ENCODE measurements at places on chromosomes 7 and 10. TPM values are rescaled to one million over a fixed set of nuclear protein-coding genes. Genes with fewer than 3 reads are reported as not detected.

- DNase-seq = no peak
- H3K27ac ChIP-seq = no peak overlapping the region
- H3K4me1 ChIP-seq = peaks cover 21% of the 10 kb centered on the region
- no peaks in the 10 kb centered on the region for H3K27me3 ChIP-seq
- H3K4me3 ChIP-seq = no peak overlapping the region
Measured at GRCh38 chr10:62037890-62038608, 136.6 kb downstream of the ARID5B start.

- no peak overlapping the region for H3K27ac ChIP-seq
- DNase-seq = no peak
- peaks cover 53% of the 10 kb centered on the region for H3K36me3 ChIP-seq
- H3K4me1 ChIP-seq = peaks cover 17% of the 10 kb centered on the region
Measured at GRCh38 chr7:1156782-1157535, 3.0 kb downstream of the ZFAND2A start.

The COBL gene
- total RNA-seq = 60.6 TPM

- no peaks in the 10 kb centered on the region for H3K4me1 ChIP-seq
- H3K36me3 ChIP-seq = no peaks in the 10 kb centered on the region
- H3K27ac ChIP-seq = no peak overlapping the region
- no peak for DNase-seq
- no peaks in the 10 kb centered on the region for H3K27me3 ChIP-seq
- no peak overlapping the region for H3K4me3 ChIP-seq
Measured at GRCh38 chr7:103944230-103944900, 45.1 kb downstream of the RELN start.

DNA sequence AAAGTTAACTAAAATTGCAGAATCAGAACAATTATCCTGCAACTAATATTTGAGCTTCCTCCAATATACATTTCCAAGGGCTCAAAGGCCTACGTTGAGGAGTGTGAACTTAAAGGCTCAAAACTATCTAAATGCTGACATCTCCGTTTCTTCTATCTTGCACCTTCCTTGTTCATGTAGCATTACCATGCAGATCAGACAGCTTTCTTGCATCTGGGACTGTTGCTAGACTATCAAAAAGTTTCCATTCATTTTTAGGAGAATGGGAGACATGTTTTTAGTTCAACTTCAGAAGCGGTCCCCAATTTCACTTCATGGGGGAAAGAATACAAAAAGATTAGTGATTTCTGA, 2.9 kb downstream of the ANKRD1 start:
- peaks cover 3% of the 10 kb centered on the region for H3K36me3 ChIP-seq
- no peak overlapping the region for H3K27ac ChIP-seq
- H3K27me3 ChIP-seq = no peaks in the 10 kb centered on the region
- peaks cover 12% of the 10 kb centered on the region for H3K4me1 ChIP-seq

The ZNF239 gene
- 8.2 TPM for total RNA-seq

GRCh38 chr7:40477094-40477493, 342.3 kb downstream of the SUGCT start:
- no peak overlapping the region for H3K27ac ChIP-seq
- H3K36me3 ChIP-seq = no peaks in the 10 kb centered on the region
- no peak overlapping the region for H3K4me3 ChIP-seq
- no peaks in the 10 kb centered on the region for H3K4me1 ChIP-seq

GRCh38 chr10:118568327-118568848, 27.1 kb downstream of the PRLHR start:
- peaks cover 45% of the 10 kb centered on the region for H3K4me1 ChIP-seq
- no peak overlapping the region for H3K27ac ChIP-seq
- peak; percentile 85 for DNase-seq
- H3K27me3 ChIP-seq = no peaks in the 10 kb centered on the region

DNA sequence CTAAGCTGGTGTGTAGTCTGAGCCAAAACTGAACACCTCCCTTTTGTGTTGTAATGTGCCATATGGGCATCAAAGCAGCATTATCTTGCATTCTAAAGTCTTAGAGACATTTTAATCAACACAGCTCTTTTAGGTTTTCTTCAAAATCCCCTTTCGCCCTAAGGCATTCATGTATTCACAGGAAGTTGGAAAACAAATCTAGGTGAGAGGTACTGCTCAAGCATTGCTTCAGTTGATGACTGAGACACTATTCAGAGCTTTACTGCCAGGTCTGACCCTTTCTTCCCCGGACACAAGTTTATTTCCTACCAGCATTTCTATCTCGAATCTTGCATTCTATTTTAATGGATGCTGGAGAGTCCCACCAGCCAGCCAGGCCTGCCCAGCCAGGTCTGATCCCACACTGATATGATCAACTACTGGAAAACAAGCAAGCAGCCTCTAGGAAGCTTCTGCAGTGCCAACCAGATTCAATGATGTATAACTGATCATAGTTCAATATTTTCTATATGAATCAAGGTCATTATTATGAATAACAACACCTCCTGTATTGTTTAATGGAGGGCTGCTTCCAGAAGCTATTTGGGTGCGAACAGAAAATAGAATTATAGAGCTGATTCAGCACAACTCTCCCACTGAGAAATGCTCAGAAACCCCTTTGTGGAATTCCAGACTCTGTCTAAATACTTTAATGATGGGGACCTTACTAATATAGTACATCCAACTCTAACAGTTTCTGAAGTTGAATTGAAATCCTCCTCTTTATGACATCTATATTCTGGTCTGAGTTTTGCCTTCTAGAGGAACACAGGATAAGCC, 4.0 kb upstream of the BRAF start:
- H3K27ac ChIP-seq = no peak overlapping the region
- no peak overlapping the region for H3K4me3 ChIP-seq
- no peaks in the 10 kb centered on the region for H3K4me1 ChIP-seq
